NCI-H2081 (cell line): ENCODE measurements at places on chromosomes 13 and 19.

DNA sequence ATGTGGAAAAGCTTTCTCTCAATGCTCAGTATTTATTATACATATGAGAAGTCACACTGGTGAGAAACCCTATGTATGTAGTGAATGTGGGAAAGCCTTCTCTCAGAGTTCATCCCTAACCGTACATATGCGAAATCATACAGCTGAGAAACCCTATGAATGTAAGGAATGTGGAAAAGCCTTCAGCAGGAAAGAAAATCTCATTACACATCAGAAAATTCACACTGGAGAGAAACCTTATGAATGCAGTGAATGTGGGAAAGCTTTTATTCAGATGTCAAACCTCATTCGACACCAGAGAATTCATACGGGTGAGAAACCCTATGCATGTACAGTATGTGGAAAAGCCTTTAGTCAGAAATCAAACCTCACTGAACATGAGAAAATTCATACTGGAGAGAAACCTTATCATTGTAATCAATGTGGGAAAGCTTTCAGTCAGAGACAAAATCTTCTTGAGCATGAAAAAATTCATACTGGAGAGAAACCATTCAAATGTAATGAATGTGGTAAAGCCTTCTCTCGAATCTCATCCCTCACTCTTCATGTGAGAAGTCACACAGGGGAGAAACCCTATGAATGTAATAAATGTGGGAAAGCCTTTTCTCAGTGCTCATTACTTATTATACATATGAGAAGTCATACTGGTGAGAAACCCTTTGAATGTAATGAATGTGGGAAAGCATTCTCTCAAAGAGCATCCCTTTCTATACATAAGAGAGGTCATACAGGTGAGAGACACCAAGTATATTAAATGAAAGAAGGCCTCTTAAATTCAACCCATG lies 34.4 kb downstream of the ZNF568 start:
- DNase-seq: no peak

DNA sequence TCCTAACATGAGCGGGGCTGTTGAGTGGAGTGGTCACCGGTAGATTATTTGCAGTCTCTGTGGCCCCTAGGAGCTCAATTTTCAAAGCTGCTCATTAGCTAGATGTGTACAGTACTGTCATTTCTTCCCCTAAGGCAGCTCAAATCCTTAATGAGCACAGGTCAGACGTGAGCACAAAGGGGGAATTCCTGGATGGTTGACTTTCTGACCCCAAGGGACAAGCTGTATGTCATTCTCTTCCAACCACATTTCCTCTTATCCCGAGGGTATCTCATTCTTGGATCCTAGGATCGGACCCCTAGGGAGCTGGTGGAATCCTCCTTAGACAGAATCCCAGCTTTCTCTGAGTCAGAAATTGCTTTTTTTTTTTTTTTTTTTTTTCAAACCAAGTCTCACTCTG lies 5.7 kb upstream of the OR7G3 start:
- no peak for DNase-seq

GRCh38 chr19:32642771-32643170 lies 32.2 kb downstream of the ANKRD27 start:
- DNase-seq: no peak

DNA sequence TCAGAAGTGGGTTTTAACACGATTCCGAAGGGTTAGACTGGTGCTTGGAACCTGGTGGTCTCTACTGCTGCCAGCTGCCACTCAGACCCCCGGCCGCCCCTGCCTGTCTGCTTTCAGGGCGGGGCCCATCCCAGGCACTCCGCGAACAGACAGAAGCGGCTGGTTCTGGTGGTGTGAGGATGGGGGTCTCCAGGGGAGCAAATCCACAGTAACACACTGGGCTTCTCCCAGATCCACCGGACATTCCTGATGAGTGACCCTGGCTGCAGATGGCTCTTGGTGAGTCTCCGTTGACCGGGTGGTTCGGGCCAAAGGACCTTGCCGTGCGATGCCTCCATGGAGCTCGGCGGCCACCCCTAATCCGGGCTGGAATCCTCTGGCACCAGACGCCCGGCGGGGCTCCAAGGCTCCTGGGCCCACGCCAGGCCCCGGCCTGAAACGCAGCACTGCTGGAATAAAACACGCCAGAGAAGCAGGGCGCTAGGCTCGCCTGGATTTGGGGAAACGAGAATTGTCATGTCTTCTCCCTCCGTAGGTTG lies 2.1 kb upstream of the PTBP1 start:
- DNase-seq: no peak

DNA sequence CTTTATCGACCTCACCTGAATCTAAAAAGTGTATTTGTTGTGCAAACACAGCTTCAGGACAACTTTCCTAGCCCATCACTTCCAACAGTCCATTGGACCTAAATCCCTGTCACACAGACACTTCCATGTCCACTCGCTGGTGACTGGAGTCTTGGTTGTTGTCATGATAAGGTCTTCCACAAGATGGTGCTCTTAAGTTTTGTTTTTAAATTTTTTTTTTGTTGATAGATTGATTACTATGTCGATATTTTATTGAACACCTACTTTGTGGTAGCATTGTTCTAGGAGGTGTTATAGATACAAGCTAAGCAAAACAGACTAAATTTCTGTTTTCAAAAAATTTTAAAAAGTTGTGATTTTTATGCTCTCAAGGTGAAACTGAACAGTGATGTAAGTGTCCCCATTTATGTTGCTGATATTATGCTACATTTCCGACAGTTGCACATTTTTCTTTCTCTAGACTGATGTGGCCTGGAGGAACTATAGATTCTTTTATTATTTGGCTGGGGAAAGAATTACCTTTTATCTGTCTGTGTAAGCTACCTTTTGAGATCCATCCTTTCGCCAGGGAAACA lies 8.1 kb upstream of the ERICH6B start:
- DNase-seq: peak; percentile 6

DNA sequence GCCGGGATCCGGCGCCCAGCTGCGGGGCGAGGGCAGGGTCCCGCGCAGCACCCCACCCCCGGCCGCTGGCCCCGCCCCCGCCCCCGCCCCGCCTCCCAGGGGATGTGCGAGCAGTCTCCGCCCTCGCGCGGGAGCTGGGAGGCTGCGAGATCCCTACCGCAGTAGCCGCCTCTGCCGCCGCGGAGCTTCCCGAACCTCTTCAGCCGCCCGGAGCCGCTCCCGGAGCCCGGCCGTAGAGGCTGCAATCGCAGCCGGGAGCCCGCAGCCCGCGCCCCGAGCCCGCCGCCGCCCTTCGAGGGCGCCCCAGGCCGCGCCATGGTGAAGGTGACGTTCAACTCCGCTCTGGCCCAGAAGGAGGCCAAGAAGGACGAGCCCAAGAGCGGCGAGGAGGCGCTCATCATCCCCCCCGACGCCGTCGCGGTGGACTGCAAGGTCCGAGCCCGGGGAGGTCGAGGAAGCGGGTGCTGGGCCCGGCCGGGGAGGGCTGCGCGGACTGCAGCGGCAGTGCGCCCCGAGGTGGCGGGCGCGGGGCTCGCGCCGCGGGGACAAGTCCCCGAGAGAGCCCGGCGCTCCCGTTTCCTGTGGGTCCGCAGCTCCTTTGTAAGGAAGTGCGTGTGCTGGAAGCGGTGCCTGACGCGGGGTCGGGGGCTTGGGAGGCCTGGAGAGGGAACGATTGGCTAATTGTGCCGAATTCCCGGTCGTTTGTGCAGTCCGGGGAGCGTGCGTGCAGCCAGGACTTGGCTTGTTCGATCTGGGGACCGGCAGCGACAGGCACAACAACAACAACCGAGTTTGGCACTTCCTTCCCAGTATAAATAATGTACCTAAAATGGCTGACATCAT lies at the start of gene ITM2B:
ITM2B (plus strand) TSS at position 161 of the 843 bp plus-strand sequence; CDS start at position 316, 155 bp downstream.
- DNase-seq: peak; percentile 49

DNA sequence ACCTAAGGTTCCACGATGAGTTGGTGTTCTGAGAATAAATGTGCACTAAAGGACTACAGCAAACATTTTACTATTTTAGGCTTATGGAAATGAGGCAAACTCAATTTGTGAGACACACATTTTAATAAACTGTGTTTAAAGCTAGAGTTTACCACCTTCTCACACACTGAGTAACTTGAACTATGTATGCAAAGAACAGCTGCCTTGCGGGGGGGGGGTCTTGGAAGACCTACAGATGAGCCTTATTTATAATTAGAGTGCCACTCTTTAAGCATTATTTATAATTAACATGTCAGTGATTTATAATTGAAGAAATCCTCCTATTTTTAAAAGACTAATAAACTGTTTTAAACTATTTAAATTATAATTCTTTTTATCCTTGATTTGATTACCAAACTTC lies 300.4 kb downstream of the DLEU7 start:
- DNase-seq: no peak

DNA sequence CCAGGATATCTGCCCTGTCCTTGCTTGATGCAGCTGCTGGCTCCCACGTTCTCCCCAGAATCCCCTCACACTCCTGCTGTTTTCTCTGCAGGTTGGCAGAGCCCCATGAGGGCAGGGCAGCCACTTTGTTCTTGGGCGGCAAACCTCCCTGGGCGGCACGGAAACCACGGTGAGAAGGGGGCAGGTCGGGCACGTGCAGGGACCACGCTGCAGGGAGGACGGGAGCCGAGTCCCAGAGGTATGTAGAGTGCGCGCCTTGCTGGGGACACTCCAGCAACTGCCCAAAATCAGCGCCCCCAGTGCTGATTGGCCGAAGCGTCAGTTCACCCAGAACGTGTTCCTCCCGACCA lies 30.3 kb upstream of the MIER2 start:
- no peak for DNase-seq

DNA sequence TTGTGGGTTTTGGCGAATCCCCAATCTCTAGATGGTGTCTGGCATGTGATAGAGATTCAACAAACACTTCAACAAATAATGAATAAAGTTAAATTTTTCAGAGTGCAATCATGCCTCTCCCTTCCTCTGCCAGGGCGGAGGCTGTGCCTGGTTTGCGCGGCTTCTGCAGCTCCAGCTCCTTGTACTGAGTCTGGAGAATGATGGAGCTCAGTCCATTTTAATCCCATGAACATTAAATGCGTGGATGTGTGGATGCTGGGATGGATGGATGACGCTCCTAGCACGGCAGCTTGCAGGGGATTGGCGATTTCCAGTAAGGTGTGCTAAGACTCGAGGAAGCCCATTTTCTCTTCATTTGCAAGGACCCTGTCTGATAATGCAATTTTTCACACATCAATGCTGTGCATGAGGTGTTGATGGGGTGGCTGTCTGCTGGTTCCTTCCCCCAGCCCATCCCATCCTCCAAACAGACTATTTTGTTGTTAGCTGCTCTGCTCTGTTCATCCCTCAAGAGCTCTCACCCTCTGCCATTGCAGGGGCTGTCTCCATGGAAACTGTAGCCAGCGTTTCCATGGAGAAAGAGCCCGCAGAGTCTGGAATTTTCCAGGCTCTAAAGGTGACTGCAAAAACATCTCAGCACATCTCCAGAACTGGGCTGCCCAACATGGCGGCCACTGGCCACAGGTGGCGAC lies 92.6 kb upstream of the PEG3 start:
- DNase-seq: no peak

GRCh38 chr13:93227878-93228642 lies 1.5 kb downstream of the GPC6 start:
- peak; percentile 87 for DNase-seq

- no peak for DNase-seq
These were observed 137.9 kb downstream of the KATNAL1 start for GRCh38 chr13:30169442-30169841.

DNA sequence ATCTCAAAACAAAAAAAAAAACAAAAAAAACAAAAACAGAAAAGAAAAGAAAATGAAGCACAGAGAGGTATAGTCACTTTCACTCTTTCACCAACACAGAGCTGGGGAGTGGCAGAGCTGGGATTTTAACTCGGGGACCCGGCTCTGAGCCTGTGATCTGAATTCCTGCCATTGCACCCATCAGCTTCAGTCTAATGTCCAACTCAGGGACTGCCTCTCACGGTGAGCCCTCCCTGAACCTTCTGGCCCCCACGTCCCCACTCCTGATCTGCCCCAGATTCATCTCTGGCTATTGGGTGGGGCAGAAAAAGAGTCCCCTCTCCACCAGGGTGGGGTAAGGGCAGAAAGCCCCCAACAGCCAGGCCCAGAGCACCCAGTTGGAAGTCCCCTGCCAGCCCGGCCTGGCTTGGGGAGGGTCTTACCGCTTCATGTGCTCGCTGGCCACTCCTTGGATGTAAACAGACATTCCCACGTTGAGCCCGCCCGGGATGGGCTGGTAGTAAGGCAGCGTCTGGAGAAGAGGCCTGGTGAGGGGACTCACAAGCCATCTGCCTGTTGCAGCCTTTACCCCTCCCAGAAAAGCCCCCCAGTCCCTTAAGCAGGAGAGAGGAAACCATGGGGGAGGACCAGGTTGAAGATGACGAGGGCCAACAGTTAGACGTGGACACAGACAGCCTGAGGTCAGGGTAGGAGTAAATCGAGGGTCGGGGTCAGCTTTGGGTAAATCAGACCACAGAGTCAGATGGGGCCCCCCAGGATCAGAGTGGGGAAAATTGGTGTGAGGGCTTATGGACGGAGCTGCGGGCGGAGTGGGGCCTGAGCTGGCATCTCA lies 520 bp downstream of the LGALS4 start:
- no peak for DNase-seq

DNA sequence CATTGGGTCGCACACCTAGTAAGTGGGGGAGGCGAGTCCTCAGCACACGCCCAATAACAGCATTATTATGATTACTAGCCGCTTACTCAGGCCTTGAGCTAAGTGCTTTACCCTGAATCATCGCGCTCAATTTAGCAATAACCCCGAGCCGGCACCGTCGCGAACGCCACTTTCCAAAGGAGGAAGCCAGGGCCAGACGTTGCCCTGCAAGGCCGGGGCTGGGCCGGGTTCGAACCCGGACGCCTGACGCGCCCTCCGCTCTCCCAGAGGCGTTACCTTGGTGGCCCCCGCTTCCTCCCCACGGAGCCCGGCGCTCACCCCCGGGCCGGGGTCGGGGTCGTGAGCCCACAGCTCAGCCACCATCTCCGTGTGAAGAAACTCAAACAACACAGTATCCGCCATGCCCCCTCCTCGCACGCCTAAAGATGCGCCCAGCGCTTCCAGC lies at the start of gene TRAPPC6A:
TRAPPC6A (minus strand) TSS at position 421 of the 445 bp plus-strand sequence; CDS start at position 402, 19 bp downstream.
- DNase-seq: no peak

DNA sequence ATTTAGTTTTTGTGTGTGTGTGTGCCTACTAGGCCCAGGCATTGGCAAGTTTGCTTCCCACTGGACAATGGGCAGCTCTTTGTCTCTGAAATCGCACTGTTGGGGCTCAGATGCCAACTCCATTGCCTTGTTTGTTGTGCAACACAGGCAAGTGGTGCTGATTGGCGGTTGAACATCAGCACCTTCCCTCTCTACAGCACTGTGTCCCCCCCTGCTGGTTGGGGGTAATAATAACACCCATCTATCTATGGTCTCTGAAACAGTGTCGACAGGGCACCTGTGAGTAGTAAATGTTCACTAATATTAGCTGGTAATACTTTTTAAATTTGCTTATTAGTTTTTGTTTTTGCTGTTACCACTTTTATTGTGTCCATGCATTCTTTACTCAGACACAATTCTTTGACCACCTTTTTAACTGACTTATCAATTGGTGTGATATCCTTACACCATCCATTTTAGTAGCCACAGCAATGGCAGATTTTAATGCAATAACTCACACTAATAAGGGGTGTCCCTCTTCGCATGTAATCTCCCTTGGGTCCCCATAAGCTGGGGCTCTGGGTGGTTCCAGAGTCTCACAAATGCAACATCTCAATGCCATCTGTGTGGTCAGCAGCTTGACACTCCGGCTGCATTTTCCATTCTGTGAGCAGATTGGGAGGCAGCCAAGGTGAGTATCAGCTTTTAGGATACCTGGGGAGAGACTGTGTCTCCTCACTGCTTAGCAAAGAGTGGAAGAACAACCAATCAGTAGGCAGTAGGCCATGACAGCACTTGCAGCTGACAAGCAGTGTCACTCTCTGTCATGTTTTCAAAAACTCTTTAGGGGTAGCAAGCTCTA lies 47.7 kb upstream of the UQCRFS1 start:
- DNase-seq: no peak
